Epithelial cell of prostate (primary cell): ENCODE measurements at places on chromosomes 13 and 19.

DNA sequence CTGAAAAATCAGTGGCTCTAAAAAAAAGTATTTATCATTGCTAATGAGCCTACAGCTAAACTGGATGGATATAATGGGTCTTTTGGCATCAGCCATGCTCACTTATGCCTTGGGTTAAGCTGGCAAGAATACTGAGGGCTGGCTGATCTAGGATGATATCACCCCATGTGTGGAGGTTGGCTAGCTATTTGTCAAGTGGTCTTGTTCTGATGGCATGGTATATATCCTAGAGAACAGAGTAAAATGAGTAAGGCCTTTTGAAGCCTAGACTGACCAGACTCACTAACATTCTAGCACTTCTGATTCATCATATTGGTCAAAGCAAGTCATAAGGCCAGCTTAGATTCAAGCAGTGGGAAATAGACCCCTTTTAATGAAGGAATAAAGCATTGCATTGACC lies 383.0 kb downstream of the SLITRK1 start:
- DNase-seq, result no peak

DNA sequence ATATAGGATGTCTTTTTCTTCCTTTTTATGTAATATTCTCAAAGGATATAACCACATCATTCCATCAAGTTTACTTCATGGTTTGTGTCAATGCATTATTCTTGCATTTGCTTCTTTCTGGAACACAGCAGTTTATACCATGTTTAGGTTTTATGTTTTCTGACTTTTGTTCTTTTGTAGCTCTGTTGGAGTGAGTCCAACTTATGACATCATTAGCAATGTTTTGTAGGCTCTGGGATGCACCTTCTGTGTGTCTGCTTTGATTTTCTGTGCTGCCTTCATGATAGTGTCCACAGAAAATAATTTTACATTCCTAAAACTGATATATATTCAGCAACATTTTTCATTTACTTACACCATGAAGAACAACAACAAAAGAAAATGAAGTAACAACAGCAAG lies 68.9 kb downstream of the SHISA2 start:
- no peak for DNase-seq

- no peak for DNase-seq
These were observed 79.4 kb downstream of the MBNL2 start for GRCh38 chr13:97301382-97302095.

GRCh38 chr19:3304871-3305423 lies 61.4 kb upstream of the NFIC start:
- no peak for DNase-seq

GRCh38 chr19:50244695-50245094 lies 41.3 kb downstream of the MYH14 start:
- DNase-seq, result no peak

DNA sequence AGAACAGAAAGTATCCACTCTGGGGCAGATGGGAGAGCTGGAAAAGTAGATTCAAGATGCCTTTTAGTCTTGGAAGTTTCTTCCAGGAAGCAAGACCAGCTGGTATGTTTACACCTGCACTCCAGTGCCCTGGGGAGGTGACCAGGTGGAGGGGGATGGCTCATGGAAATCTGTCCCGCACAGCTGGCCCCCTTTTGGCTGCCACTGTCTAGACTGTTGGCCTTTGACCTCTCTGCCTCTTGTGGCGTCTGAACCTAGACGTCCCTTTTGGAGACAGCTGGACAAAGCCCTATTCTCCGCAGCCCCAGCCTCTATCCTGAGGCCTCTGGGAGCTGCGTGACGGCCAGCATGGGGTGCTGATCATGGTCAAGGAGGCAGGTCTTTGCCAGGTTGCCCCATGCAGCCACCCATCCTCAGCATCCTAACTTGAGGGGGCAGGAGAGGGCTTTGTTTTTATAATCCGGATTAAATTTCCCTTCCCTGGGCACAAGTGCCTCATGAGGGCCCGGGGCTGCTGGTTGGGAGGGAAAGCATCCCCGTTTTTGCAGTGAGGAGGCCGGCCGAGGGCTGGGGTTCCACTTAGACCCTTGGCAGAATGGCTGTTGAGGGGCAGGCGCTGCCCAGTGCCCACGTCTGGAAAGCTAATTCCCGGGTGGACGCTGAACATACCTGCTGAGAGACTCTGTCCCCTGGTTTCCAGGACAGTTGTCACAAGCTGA lies 17.3 kb upstream of the GDF15 start:
- no peak for DNase-seq

DNA sequence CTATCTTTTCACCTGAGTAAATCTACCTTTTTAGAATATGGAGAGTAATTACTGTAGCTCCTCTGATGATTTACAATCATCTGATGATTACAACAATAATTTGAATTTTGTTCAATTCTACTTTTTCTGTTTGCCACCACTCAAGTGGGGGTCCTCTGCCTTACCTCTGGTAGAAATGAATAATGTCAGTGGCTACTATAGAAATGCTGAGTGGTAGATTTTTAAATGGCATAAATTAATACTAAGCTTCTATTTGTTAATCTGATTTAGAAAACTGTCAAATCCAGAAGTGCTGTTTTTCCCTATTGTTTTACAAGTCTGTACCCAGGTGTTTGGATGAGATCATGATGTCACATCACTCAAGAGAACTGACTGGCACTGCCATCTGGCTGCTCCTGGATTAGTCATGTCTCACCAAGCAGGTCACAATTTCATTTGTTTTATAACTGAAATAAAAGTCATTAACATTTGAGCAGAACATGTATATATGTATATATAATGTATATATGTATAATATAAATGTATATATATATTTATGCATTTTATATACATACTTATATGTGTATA lies 494.8 kb downstream of the TBC1D4 start:
- no peak for DNase-seq

DNA sequence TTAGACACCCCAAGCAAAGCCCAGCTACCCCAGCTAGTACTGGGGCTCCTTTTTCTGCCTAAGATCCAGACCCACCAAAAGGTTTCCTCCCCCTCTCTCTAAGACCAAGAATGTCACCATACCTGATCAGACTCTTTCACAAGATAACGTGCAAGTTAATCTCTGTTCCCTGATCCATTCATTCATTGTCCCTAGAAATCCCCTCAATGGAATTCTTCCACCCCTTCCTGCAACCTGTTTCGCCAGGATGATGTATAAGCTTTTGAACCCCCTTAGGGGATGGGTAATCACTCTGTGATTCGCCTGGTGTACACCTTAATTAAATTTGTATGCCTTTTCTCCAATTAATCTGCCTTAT lies 17.3 kb upstream of the CLN5 start:
- no peak for DNase-seq

- no peak for DNase-seq
These were observed 1308.2 kb downstream of the PCDH9 start for GRCh38 chr13:65921933-65922332.

DNA sequence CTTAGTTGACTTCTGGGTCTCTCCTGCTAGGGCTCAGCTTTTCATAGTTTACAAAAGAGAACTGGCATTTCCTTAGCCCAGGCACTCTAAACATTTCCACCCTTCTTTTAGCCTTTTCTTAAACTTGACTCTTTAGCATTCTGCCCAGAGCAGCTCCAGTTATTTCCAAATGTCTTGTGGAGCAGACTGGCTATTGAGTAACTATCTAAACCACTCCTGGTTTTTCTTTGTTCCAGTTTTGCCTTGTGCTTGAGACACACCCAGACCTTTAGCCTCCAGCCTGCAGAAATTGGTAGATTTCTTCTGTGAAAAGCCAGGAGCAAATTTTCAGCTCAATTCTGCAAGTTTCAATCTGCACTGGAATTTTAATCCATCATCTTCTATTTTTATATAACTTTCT lies 1813.1 kb downstream of the OLFM4 start:
- DNase-seq, result no peak

GRCh38 chr13:99656092-99656745 lies 154.9 kb downstream of the TM9SF2 start:
- DNase-seq, result no peak

GRCh38 chr13:26213982-26214381 lies 8.1 kb downstream of the RNF6 start:
- no peak for DNase-seq

DNA sequence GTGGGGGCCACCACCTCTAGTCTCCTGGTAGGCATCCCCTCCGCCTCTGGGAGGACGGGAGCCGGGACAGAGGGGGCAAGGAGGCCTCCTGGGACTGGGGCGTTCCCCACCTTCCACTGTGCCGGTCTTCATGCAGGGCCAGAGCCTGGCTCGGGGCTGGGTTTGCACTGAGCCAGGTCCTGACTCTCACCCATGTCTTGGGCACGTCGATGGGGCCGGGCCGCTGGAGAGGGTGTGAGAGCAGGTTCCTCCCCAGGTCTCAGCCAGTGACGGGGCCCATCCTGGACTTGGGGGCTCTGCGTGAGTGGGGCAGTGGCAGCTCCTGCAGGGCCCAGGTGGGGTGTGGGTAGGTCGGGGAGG lies 26.6 kb downstream of the ATP11A start:
- no peak for DNase-seq

GRCh38 chr13:71359641-71360040 lies 507.4 kb downstream of the DACH1 start:
- no peak for DNase-seq

DNA sequence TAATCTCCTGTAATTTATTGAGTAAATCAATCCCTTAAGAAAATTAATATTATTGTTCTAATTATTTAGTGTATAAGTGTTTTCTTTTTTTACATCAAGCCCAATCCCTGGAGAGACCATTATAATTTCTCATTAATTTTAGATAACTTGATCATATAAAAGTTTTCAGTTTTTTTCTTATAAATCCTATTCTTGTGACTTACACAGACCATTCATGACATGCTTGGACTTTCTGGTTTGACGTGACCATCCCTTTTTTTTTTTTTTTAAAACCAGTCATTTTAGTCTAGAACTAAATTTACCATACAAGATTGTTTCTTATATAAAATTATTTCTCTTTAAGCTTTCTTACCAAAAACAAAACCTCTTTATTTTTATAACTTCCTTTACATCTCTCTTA lies 5.4 kb upstream of the MTRF1 start:
- no peak for DNase-seq

DNA sequence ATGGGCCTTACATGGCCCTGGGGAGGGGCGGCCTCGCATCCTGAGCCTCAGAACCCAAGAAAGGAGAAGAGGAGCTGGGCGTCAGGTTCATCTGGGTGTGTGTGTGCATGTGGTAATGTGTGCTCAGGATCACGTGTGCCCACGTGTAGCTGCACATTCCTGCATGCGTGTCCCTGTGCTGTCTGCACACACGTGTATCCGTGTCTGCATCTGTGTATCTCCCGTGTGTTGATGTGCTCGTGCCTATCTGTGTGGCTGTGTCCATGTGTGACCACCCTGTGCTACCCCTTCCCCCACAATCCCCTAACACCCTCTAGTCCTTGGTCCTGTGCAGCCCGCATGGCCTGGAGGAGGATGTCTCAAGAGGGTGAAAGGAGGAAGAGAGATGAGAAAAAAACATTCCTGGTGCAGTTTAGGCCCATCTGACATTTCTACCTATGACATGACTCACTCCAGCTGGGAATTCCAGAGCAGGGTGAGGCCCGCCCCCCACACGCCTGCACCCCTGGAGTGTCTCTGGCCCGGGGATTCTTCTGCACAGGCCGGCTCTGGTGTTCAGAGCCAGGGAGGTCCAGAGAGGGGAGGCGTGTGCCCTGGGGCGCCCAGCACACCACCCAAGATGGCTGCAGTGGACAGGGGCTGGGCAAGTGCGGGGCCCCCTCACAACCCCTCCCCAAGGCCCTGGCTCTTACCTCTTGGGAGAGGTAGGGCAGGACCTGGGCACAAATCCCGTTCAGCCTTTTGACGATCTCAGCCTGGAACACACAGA lies 7.1 kb downstream of the TLE5 start:
- DNase-seq, result peak; percentile 55

DNA sequence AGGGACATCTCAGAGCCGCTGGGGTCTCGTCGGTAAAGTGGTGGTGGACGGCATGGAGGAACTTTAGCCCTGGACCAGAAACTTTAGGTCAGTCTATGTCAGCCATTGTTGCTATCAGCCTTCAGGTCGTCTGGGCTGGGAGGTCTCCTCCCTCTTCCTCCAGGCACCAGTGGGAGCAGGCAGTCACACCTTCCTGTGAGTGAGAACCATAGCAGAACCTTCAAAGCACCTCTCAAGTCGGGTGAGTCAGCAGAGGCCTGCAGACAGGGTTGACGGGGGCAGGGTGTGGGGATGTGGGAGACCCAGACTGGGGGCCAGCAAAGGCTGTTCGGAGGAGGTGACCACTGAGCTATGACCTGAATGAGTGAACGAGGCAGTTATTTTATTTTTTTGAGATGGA lies 15.4 kb upstream of the SBNO2 start:
- DNase-seq, result no peak

DNA sequence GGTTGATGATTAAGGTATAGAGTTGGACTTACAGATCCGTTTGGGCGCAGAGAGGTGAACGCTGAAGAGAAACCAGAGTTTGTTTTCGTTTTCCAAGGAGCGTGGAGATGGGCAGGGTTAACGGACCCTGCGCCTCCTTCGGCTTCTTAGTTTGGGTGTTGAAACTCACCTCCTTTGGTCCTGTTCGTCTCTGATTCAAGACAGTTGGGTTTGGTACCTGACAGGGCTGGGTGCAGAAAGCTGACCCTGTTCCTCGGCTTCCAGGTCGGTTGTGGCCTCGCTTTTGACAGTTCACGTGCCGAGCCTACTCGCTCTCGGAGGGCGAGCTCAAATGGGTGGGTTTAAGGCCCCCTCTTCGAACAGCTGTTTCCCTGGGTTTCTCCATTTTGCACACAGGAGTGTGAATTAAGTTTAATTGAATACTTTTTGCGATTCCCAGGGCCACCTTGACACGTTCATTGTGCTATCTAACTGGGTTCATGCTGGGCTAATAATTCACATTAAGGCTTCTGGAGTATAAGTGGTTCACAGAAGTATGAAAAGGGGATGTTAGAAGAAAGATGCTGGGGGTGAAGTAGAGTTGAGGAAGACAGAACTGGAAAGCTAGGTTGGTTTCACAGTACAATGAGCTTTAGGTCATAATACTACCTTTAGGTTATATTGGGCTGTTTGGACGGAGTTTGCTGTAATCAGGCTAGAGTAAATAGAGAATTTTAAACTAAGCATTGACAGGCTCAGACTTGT lies 638 bp downstream of the USPL1 start:
- no peak for DNase-seq

- no peak for DNase-seq
These were observed 89.7 kb downstream of the AKAP11 start for GRCh38 chr13:42361701-42362100.

- DNase-seq, result no peak
These were observed 6.5 kb upstream of the USF2 start for GRCh38 chr19:35262101-35262761.

- no peak for DNase-seq
These were observed 466.2 kb downstream of the TSHZ3 start for GRCh38 chr19:30883071-30883470.

GRCh38 chr13:77857531-77858209 lies 61.0 kb downstream of the EDNRB start:
- DNase-seq, result no peak

- no peak for DNase-seq
These were observed 349.5 kb downstream of the NDFIP2 start for GRCh38 chr13:79830426-79830825.

GRCh38 chr19:5718579-5719273 lies 1.2 kb downstream of the LONP1 start:
- DNase-seq, result no peak

GRCh38 chr19:48896191-48896720 lies 2.3 kb downstream of the TULP2 start:
- DNase-seq, result no peak
